ENCODE measurements at places on chromosomes 13 and 19. TPM values are rescaled to one million over a fixed set of nuclear protein-coding genes. Genes with fewer than 3 reads are reported as not detected.

DNA sequence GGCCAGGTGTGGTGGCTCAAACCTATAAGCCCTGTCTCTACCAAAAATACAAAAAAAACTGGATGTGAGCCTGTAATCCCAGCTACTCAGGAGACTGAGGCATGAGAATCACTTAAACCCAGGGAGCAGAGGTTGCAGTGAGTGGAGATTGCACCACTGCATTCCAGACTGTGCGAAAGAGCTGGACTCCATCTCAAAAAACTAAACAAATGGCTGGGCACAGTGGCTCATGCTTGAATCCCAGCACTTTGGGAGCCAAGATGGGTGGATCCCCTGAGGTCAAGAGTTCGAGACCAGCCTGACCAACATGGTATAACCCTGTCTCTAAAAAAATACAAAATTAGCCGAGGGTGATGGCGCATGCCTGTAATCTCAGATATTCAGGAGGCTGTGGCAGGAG lies 34.9 kb upstream of the ZNF83 start:
- H3K27ac ChIP-seq = no peak overlapping the region
- no peaks in the 10 kb centered on the region for H3K4me1 ChIP-seq
- no peak for DNase-seq
- H3K4me3 ChIP-seq = no peak overlapping the region
- H3K27me3 ChIP-seq = no peaks in the 10 kb centered on the region

The THSD1 gene
- 1.5 TPM for total RNA-seq

GRCh38 chr13:86992251-86992650 lies 678.9 kb upstream of the SLITRK5 start:
- H3K4me3 ChIP-seq = no peak overlapping the region
- no peaks in the 10 kb centered on the region for H3K4me1 ChIP-seq

The ASPDH gene
- not detected for total RNA-seq

- no peak for DNase-seq
- no peaks in the 10 kb centered on the region for H3K36me3 ChIP-seq
- H3K27me3 ChIP-seq = no peaks in the 10 kb centered on the region
- H3K27ac ChIP-seq = no peak overlapping the region
- H3K4me1 ChIP-seq = no peaks in the 10 kb centered on the region
These were observed 20.8 kb upstream of the ZNF835 start for GRCh38 chr19:56692206-56692895.

Measured in mesothelial cell of epicardium (in vitro differentiated cells).